ENCODE measurements at places on chromosomes 7 and 10.

DNA sequence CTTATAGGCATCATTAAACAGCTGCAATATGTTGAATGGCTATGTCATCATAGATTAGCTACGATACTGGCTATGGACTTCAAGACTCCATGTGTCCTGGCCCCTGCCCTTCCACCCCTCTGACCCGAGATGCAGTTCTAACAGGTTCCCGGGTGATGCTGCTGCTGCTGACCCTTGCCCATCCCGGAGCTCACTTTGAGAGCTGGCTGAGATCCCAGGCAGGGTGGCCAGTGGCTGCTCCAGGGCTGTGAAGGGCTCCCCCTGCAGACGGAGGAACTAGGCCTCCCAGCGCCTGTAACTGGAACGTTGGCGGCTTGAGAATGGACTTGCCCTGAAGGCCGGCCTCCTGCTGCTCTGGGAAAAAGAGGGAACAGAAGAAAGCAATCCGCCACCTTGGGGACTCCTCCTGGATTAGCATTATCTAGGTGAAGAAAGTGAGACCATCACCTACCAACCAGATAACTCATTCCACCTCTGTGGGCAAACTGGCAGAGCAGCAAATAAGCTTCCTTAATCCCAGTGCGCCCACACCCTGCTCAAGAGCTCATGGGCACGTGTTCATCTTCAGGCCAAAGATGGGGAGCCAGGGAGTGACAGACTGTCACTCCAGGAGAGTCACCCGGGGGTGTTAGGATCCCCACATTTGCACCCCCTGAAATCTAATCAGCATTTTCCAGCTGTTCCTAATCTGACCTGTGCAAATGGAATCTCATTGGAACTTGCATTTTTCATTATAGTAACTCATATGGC is 56.8 kb downstream of the PARP12 start:
- DNase-seq = no peak

DNA sequence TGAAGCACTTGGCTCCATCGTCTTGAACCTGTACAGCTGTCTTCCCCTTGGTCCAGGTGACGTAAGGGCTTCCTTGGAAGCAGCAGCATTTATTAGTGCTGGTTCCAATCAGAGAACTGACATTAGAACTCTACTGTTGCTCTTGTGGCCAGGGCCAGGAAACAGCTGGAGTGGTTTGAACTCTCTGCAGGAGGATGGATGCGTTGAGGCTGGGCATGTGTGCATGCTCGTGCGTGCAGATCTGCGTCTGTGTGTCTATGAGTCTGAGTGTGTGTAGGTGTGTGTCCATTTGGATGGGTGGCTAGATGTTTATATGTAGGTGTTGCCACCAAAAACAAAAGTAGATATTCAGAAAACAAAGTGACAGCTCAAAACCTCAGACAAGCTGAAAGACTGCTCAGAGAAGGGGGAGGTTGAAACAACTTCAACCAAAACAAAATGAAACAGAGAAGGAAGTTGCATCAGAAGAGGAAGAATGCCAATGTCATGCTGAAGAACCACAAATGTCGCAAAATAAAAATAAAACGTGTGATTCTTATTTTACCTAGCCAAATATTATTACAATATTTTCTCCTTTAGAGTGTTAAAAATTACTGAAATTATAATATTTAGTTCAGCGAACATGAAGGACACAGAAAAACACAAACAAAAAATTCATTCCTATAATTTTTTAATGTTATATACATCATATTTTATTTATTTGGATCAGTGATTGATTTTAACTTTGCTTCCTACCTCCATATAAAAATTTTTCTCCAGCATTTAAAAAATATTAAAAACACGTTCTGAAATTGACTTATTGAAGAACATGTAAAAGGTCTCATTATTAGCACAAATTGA is 96.1 kb upstream of the MKLN1 start:
- peak; percentile 77 for DNase-seq

GRCh38 chr10:73408978-73409521 is 4.8 kb downstream of the ANXA7 start:
- no peak for DNase-seq

DNA sequence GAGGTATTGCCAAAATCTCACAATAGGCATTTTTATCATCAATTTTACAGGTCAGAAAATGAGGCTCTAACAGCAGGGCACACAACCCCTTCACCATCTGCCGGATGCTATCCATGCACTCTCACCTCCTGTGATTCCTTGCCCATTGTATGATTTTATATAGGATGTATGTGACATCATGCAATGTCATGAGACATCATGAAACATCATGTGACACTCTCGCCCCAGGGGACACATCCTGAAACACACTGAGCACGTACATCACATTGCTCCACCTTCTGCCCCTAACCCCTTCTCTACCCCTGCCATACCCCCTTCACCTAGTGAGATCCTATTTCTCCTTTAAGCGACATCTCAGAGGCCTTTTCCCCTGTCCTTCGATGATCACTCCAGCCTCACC is 189.4 kb downstream of the FRMD4A start:
- no peak for DNase-seq

GRCh38 chr7:136150311-136150710 is 173.2 kb upstream of the MTPN start:
- DNase-seq = no peak

Measured in activated CD4-positive, alpha-beta memory T cell treated with anti-CD3 and anti-CD28 coated beads, Interleukin-2, amount 10 ng/mL, durations not matched to agents 7 days and 5 days (primary cell).